Central memory CD4-positive, alpha-beta T cell (primary cell): ENCODE measurements at places on chromosomes 6 and 20.

- DNase-seq = no peak
Observed at GRCh38 chr6:120700001-120700400, 634.3 kb downstream of the TBC1D32 start.

DNA sequence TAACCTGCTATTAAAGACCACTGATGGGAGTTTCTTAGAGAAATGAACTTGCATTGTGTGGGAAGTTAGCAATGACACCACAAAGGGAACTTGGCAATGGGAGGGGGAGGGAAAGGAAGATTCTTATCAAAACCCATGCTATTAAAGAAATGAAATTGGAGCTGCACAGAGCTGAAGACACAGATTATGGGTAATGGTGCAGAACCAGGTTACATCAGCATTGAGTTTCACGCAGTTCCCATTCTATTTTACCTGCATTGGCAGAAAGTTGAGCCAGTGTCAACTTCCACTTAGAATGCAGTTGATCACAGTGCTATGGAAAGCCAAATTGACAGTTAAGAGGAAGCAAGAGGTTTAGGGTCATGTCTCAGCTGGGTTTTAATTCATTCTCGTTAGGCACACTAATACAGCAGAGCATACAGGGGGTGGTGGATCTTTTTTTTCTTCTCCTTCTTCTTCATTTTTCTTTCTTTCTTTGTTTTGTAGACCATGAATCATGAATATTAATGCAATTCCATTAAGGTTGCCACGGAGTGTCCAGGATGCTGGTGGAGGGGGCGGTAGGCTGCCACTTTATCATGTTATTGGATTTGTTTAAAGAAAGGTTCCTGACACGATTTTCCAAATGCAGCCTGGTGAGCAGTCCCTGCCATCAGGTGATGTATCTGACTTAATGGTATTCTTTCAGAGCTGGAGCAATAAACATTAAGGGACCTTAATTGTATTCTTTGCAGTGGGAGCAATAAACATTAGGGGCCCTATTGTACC, 1092.0 kb upstream of the MAP3K7 start:
- no peak for DNase-seq

GRCh38 chr20:52852714-52853113, 119.4 kb upstream of the TSHZ2 start:
- DNase-seq = no peak

DNA sequence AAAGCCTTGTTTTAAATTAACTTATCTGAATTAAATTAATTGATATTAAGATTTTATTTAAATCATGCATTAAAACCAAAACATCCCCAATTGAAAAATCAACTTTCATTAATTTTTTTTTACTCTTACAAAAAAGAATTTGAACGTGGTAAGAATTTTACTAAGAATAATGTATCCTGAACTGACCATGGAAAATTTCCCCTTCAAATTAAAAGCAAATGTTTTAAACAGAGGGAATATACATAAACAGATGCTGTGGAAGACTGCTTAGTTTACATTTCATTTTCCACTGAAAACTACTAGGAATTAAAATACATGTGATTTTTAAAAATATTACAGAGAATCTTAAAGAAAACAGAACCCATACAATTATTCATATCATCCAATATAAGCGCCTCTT, 2.3 kb downstream of the RNF24 start:
- DNase-seq = no peak

GRCh38 chr20:63628246-63628975, 1.5 kb upstream of the GMEB2 start:
- peak; percentile 35 for DNase-seq

GRCh38 chr6:158023597-158023939, 41.9 kb downstream of the SYNJ2 start:
- no peak for DNase-seq

GRCh38 chr6:38517005-38517404, 122.7 kb downstream of the BTBD9 start:
- DNase-seq = no peak

GRCh38 chr20:50624351-50625016, 66.9 kb downstream of the RIPOR3 start:
- DNase-seq = no peak

- DNase-seq = no peak
Observed at GRCh38 chr20:58135441-58136148, 92.9 kb downstream of the ANKRD60 start.

- no peak for DNase-seq
Observed at GRCh38 chr6:35512006-35512405, 690 bp downstream of the TULP1 start.

GRCh38 chr20:60648556-60648955, 603.5 kb upstream of the CDH4 start:
- DNase-seq = no peak

DNA sequence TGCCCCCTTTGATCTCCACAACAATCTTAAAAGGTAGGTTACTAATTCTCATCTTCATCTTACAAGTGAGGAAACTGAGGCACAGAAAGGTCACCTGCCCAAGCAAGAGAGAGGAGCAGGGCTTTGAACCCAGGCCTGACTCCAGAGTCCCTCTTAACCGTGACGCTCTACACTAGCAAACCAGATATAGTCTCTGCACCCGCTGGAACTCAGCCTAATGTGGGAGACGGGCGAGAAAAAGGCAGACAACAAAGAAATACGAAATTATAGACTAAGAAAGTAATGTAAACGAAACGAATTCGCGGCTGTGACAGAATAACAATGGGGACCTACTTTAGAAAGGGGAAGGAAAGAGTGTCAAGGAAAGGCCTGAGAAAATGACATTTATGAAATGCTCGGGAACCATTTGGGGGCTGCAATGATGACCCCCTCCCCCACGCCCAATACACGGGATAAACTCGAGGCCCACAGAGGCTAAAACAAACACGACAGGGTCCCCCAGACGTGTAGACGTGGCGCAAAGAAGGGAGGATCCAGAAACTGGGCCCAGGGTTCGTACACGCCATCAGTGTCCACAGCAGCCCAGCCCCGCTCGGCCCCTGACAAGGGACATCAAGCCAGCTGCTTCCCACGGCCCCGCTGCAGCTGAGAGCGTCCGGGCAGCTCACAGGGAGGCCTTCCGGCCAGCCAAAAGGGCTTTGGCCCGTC, 637 bp downstream of the TRPC4AP start:
- no peak for DNase-seq

GRCh38 chr6:12009876-12010634, 2.1 kb upstream of the HIVEP1 start:
- no peak for DNase-seq

DNA sequence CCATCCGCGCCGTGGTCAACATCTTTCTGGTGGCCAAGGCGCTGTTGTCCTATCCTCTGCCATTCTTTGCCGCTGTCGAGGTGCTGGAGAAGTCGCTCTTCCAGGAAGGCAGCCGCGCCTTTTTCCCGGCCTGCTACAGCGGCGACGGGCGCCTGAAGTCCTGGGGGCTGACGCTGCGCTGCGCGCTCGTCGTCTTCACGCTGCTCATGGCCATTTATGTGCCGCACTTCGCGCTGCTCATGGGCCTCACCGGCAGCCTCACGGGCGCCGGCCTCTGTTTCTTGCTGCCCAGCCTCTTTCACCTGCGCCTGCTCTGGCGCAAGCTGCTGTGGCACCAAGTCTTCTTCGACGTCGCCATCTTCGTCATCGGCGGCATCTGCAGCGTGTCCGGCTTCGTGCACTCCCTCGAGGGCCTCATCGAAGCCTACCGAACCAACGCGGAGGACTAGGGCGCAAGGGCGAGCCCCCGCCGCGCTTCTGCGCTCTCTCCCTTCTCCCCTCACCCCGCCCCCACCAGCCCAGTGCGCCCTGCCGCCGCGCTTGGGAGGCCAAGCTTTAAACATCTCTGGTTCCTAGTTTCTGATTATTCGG, 4.0 kb downstream of the SLC32A1 start:
- no peak for DNase-seq

DNA sequence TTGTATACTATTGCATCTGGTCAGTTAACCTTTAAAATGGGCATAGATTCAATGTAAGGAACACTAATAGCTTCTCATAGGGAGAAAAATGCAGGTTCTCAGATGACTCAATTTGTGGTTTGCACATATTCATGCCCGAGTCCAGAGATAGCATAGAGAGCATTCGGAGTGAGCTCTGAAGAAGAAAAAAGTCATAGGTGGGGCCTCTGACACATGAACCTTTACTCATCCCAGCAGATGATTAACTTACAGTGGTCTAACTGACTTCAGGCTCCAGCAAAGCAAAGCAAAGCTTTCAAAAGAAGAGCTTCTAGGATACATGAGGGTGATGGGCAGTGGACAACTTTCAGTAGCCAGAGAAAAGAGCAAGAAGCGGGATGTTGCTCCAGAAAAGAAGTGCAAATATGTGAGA, 55.3 kb upstream of the BTN3A2 start:
- DNase-seq = no peak

DNA sequence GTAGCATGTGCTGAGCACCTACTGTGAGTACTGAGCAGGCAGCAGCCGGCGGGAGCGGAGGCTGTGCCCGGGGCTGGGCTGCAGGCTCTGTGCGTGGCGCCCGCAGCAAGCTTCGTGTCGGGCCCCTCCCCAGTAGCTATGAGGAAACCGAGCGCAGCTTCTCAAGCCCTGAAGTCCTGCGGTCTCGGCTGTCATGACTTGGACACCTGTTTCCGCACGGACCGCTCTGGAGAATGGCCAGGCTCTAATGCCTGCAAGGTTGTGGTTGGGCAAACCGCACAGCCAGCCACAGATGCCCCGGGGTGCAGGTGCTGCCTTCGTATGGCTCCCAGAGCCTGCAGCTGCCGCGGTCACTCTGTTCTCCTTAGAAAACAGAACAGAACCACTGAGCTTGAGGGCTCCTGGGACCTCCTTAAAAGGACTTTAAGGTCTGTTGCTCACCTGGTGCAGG, 33.7 kb downstream of the PYGB start:
- no peak for DNase-seq

- no peak for DNase-seq
Observed at GRCh38 chr6:118708055-118708454, 56.7 kb upstream of the CEP85L start.

GRCh38 chr6:89290401-89291155, 24.5 kb downstream of the GABRR2 start:
- no peak for DNase-seq

- DNase-seq = no peak
Observed at GRCh38 chr6:12138936-12139335, 126.8 kb downstream of the HIVEP1 start.

GRCh38 chr6:135880066-135880972, 28.8 kb downstream of the PDE7B start:
- peak; percentile 69 for DNase-seq

GRCh38 chr20:43397147-43397546, 60.5 kb upstream of the SRSF6 start:
- no peak for DNase-seq

GRCh38 chr6:25670208-25670607, 18.2 kb downstream of the SCGN start:
- DNase-seq = no peak

- DNase-seq = no peak
Observed at GRCh38 chr20:1933465-1933870, 38.3 kb downstream of the SIRPA start.

GRCh38 chr6:137159912-137160311, 13.5 kb downstream of the IL22RA2 start:
- no peak for DNase-seq

- no peak for DNase-seq
Observed at GRCh38 chr6:26552205-26552604, 14.0 kb downstream of the HMGN4 start.

GRCh38 chr6:118712969-118713368, 61.6 kb upstream of the CEP85L start:
- no peak for DNase-seq

GRCh38 chr6:28695715-28696114, 170.0 kb downstream of the GPX5 start:
- DNase-seq = no peak

DNA sequence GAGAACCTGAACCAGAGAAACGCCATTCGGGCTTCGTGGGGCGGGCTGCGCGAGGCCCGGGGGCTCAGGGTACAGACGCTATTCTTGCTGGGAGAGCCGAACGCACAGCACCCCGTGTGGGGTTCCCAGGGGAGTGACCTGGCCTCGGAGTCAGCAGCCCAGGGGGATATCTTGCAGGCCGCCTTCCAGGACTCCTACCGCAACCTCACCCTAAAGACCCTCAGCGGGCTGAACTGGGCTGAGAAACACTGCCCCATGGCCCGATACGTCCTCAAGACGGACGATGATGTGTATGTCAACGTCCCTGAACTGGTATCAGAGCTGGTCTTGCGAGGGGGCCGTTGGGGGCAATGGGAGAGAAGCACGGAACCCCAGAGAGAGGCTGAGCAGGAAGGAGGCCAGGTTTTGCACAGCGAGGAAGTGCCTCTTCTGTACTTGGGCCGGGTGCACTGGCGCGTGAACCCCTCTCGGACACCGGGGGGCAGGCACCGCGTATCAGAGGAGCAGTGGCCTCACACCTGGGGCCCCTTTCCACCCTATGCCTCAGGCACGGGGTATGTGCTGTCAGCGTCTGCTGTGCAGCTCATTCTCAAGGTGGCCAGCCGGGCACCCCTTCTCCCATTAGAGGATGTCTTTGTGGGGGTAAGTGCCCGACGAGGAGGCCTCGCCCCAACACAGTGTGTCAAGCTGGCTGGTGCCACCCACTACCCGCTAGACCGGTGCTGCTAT, 904 bp downstream of the B3GALT4 start:
- DNase-seq = peak; percentile 18

DNA sequence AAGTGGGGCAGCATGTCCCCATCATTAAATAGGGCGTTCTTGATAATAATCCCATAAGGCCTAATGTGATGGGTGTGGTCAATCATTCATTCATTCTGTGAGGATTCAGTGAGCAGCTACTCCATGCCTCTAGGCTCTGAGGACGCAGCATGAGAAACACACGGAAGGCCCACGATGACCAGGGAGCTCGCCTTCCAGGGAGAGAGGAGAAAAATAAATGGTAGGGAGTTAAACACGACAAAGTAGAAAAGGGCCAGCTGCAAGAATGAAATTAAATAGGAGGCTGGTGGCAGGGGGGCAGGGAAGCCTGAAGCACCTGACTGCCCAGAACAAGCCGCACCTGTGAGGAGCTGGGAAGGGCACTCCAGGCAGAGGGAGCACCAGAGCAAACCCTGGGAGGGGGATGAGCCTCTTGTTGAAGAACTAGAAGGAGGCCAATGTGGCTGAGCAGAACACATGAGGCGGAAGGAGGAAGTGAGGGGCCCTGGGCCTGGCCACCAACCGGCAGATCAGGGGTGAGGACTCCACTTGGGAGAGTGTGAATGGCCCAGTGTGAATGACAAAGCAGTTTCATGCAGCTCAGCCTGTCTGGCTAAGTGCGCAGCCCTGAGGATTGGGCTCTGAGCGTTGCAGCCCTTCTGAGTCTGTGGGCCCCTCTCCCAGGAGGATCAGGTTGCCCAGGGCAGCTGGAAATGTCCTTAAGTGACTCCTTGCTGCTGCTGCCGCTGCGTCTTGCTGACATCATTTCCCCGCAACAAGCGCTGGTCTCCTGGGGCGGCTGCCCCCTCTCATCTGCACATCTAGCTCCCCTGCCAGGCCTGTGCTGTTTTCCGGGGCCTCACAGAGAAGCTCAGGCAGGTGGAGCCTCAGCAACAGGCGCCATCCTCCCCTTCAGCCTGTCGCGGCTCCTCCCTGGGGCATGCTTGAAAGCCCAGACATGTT, 99.9 kb downstream of the CDH26 start:
- DNase-seq = no peak

DNA sequence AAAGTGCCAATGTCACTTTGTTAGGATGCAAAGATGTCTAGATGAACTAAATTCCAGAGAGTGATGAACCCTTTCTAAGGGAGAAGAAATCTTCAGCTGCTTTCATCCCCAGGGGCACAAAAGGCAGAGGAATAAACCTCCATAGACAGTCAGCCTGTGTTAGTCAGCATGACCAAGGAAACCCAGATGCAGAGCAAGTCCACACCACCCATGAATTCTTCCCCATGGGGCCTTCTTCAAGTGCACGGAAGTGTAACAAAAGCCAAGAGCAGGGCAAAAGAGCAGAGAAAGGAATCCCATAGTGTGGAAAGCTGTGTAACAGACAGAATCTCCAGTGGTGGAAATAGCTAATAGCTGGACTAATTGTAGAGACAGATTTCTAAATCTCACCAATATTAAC, 50.0 kb downstream of the DCDC2 start:
- DNase-seq = no peak
